Left cardiac atrium (tissue), 4 donors: ENCODE measurements at places on chromosomes 4 and X. TPM values are rescaled to one million over a fixed set of nuclear protein-coding genes. Genes with fewer than 3 reads are reported as not detected.

Gene DIAPH2
- total RNA-seq = 13.0 TPM

DNA sequence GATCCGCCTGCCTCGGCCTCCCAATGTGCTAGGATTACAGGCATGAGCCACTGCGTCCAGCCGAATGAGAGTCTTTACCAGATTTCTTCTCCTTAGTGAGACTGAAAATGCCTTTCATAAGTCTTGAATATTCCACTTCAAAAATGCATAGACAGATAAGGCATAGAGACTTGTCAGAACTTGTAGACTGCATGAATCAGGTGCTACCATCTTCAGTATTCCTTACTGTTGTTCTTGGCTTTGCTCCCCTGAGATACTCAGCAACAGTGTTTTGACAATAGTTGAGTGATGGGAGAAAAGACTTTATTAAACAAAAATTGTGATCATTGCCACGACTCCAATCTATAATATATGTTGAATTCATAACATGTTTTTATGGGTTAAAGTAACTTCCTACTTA is 11.0 kb downstream of the TKTL2 start:
- DNase-seq = no peak

DNA sequence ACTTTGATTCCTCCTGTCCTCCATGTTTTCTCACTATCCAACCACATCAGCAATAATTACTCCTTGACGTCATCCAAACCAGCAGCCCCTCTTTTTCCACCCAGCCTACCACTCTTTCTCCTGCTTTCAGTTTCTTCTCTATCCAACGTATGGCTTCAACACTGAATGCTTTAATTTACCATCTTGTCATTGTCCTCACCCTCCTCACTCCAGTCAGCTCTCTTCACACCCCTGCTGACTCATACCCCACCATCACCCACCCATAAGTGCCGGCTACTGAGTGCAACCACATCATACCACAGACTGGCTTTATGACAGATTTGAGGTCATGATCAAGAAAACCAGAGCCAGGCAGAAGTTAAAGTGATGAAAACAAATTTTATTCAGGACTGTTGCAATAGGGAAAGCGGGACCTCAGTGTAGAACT is 9.8 kb upstream of the ANXA5 start:
- no peak for DNase-seq

GRCh38 chr4:142700531-142700930 is 145.6 kb downstream of the INPP4B start:
- DNase-seq = no peak

DNA sequence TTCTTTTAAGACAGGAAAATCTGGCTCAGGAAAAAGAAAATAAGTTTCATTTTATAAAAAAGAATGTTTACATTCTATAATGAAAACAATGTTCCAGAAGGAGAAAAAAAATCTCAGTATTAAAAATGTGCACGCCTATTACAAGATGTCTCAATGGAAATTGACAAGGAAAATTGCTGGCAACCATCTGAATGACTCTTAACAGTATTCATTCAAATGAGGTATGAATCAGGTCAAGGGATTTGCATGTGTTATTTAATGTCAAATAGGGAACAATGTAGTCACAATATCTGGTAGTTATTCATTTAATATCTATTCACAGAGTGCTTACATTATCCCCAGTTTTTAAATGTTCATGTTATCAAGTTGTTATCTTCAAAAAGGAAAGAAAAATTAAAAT is 208.4 kb upstream of the TRAM1L1 start:
- DNase-seq = no peak

DNA sequence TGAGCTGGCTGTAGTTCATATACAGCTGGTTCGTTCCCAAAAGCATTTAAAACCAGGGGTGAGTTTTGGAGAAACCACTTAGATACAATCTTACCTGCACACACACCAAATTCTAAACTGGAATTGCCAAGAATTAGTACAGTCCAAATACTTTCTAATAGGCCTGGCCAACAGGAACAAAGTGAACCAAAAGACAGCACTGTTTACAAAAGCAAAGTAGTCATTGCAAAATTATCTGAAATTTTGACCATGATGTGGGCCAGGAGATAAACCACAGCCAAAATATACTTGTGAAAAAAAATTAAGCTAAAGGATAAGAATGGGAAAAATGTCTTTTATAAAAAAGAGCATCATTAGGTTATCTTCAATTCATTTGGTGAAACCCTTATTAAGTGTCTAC is 37.9 kb upstream of the NAP1L5 start:
- DNase-seq = no peak

Gene ARX
- not detected for total RNA-seq

- no peak for DNase-seq
Measured at GRCh38 chrX:112614640-112615039, 65.1 kb downstream of the LHFPL1 start.

Gene OR13H1
- total RNA-seq = not detected

- DNase-seq = no peak
Measured at GRCh38 chr4:99614491-99614890, 39.9 kb downstream of the MTTP start.

Gene CXCL1
- 9.2 TPM for total RNA-seq

Gene RTL3
- 0.15 TPM for total RNA-seq

- no peak for DNase-seq
Measured at GRCh38 chrX:120672841-120673530, 43.1 kb upstream of the C1GALT1C1 start.

GRCh38 chr4:58602731-58603359 is 1492.7 kb upstream of the IGFBP7 start:
- DNase-seq = no peak
